Stimulated activated CD8-positive, alpha-beta memory T cell treated with anti-CD3 and anti-CD28 coated beads, Interleukin-12 subunit alpha, Interleukin-12 subunit beta, amount 100 ng/mL, for 1 hour (primary cell): ENCODE measurements at places on chromosomes 4 and X.

GRCh38 chr4:89915937-89916336 lies 21.3 kb downstream of the MMRN1 start:
- DNase-seq = no peak

DNA sequence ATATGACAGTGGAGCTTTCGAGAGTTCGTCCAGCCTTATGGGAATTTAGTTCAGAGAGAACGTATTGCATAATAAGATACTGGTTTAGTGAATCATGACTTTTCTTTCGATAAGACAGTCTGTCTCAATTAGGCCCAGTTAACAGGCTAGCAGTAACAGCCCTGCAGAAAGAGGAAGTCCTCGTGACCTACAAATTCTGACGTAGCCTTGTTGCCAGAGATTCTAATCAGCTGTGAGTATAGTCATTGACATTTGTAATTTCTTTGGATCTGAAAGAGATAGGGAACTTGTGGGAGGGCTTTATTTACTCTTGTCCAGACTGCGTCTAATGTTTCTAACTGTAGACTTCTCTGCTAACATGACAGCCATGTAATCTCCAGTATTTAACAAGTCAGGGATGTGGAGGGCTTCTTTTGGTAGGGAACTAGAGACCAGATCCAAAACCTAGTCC lies 15.8 kb downstream of the ART3 start:
- DNase-seq = no peak

DNA sequence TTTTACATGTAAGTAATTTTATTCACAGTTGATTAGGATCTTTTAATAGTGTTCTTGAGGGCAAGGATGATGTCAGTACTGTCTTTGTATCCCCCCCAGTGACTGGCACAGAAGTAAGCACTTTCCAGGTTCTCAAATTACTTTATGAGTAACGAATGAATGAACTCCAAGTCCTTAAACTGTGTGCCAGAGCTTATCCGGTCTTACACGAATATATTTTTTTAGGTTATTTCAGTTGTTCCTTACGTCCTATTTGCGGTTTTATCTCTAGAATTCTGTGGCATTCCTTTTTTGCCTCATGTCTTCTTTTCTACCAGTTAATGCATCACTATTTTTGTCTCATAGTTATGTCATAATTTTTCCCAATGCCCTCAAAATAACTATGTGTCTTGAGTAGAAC lies 106.9 kb upstream of the MID1IP1 start:
- no peak for DNase-seq

- no peak for DNase-seq
Measured at GRCh38 chrX:130418740-130419139, 17.0 kb downstream of the RBMX2 start.

- DNase-seq = no peak
Measured at GRCh38 chr4:138177278-138177968, 64.7 kb downstream of the SLC7A11 start.

DNA sequence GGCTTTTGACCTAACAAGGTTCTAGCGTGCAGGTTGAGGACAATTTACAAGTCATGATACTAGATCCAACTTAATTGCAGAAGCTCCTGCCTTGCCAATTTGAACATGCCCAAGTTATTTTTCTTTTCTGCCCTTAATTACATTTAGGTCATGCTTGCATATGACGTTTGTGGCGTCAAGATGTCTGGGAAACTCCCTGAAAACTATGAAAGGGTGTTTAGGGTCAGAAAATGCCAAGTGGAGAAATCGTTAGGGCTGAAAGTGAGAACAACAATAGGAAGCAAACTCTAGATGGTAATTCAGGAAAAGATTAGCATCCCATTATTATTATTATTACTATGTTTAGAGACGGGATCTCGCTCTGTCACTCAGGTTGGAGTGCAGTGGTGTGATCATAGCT lies 38.2 kb upstream of the PLAC8 start:
- no peak for DNase-seq

DNA sequence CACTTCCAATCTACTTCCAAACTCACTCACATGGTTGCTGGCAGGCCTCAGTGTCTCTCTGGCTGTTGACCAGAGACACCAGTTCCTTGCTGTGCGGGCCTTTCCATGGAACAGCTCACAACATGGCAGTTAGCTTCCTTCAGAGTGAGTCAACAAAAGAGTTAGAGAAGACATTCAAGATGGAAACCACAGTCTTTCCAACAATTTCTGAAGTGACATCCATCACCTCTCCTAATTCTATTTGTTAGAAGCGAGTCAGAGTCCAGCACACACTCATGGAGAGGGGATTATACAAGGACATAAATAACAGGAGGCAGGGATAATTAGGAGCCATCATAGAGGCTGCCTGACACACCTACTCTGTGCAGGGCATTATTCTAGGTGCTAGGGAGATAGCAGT lies 62.5 kb upstream of the TMEM164 start:
- no peak for DNase-seq

DNA sequence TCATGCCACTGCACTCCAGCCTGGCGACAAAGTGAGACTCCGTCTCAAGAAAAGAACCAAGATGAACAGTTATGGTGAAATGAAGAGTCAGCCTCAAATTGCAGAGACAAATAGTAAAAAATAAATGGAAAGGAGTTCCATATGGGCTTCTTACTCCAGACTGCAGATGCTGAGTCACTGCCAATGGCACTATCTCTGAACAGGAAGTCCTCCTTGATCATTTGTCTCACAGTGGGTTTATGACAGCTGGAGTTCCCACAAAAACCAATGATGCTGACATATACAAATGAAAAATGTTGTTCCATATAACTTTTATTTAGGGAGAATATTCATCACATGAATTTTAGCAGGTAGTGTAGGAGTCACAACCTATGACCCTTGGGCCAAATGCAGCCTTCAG lies 631.6 kb downstream of the PCDH18 start:
- DNase-seq = no peak

DNA sequence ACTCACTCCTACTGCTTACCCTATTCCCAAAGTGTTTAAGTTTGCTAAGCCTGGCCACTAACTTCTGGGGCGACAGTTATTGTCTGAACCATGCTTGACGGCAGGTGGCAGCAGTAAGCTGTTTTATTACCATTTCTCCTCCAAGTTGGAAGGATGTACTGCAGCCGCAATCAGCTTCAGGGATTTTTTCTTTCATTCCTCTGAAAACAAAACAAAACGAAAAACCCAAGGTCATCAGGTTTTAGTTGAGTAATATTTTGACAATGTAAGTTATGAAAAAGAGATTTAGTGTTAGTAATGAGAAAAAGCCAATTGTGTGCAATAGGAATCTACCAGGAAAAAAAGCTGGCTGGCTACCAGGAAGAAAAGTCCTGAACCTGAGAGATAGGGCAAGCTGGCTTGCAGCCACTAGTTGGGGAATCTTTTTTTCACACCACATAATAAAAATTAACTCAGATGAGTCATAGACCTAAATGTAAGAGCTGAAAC lies 13.2 kb upstream of the RAB9B start:
- DNase-seq = peak; percentile 18

GRCh38 chr4:113157086-113157857 lies 107.8 kb downstream of the ANK2 start:
- DNase-seq = no peak

- no peak for DNase-seq
Measured at GRCh38 chr4:76784237-76784636, 113.7 kb downstream of the SOWAHB start.

DNA sequence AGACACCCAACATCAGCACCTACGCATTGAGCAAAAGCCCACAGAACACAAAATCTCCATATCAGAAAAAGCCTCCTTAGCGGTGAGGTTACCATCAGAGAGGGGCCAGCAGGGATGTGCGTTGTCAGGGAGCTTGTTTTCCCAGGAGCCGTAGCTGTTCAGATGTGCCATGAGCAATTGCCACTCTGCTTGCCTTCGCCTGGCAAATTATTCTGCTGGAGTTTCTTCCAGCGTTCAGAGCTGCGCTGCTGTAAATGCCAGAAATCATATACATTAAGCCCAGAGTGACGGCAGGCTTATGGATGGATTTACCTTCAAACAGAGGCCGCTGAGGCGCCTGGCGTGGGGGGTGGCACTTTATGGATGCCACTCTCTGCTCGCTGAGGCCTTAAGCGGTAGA lies 632.3 kb downstream of the BCOR start:
- DNase-seq = no peak

GRCh38 chr4:161522031-161522430 lies 641.8 kb downstream of the FSTL5 start:
- no peak for DNase-seq

DNA sequence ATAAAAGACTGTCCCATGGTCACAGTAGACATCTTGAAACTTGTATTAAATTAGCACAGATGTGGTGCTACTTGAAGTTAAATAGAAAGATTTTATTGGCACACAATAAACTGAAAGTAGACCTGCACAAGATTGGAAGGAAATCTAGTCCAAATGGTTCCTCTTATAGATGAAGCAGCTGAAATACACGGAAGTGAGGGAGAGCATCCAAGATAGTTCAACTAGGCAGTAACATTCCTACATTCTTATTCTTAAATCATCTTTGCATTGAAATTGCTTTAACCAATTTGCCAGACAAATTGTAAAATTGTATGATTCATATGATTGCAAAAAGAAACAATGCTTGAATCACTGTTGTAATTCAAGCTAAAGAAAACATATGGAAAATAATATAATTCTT lies 87.6 kb upstream of the VCX3B start:
- no peak for DNase-seq

- no peak for DNase-seq
Measured at GRCh38 chr4:22707390-22707789, 14.7 kb downstream of the GBA3 start.

DNA sequence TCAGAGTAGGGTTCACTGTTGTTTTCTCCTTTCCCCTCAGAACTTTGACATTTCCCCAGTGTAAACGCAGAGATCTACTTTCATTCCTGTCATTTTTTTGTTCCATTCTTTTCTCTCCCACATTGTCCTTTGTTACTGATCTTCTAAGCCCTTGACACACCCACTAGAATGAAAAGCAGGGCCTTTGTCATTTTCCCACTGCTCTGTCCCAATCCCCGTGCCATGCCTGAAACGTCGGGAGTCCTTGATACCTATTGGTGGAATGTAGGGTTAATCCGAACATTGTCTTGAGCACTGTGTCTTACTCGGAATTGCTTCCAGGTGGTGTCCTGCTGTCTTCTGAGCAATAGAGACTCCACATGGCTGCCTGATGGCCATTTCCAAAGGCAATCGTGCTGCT lies 887.1 kb upstream of the FRG1 start:
- no peak for DNase-seq

GRCh38 chr4:11497972-11498371 lies 69.3 kb upstream of the HS3ST1 start:
- no peak for DNase-seq

DNA sequence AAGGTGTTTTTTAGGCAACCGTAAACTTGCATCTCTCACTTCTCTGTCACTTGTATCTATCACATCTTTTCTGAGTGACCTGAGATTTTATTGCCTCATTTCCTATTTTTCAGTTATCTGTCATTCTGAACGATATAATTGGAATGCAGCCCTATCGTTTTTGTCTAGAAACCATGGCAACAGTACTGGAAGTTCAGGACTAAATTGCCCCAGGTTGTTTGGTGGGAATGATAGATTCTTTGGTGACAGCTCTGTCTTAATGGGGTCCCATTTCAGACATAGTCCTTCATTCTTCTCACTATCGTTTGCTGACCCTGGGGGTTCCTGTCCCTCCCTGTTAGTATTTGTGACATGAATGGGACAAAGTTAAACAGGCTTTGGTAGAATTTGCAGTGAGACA lies 267.7 kb upstream of the GALNT7 start:
- DNase-seq = no peak

DNA sequence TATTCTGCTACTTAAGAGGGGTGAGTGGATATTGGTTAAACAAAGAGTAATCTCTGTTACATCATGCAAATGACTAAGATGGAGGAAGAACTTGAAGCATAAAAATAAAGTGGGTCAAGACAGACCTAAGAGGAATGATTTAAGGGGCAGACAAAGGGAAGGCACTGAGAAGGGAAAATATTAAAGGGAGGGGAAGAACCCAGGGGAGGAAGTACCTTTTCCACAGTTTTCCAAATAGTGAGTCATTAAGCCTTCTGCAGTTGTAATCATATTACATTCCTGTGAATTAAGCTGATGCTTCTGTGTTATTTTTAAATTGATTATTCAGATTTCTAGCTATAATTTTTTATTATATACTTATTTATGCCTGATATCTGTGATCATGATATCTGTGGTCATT lies 253.3 kb downstream of the CENPC start:
- no peak for DNase-seq

DNA sequence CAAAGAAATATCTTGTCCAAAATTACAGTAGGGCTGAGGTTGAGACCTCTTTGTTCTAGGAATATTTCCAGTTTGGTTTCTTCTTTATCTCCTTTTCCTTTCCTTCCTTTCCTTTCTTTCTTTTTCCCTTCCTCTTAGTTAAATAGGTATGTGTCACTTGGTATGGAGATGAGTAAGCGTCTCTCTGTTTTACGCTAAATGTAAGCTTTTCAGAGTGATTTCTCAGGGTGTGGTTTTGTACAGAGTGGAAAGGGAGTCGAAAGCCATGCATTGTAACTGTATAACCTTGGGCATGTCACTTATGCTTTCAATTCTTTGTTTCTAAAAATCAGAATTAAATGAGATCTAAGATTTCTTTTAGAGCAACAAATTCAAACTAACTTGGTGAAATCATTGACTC lies 54.8 kb downstream of the TLL1 start:
- DNase-seq = no peak

DNA sequence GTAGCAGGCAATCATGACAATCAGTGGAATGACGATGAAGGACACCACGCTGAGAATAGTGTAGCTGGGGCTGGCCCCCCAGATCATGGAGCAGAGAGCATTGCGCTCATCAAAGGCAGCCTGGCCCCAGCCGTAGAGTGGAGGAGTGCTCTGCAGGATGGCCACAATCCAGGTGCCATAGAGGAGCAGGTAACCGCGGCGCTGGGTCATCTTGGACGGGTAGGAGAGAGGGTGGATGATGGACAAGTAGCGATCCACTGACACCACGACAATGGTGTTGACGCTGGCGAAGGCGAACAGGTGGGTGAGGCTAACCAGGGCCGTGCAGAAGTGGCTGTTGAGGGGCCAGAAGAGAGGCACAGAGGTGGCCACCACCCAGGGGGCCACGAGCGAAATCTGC lies 2.8 kb downstream of the GPR101 start:
- no peak for DNase-seq

- no peak for DNase-seq
Measured at GRCh38 chr4:32661229-32661628, 1941.1 kb downstream of the PCDH7 start.

DNA sequence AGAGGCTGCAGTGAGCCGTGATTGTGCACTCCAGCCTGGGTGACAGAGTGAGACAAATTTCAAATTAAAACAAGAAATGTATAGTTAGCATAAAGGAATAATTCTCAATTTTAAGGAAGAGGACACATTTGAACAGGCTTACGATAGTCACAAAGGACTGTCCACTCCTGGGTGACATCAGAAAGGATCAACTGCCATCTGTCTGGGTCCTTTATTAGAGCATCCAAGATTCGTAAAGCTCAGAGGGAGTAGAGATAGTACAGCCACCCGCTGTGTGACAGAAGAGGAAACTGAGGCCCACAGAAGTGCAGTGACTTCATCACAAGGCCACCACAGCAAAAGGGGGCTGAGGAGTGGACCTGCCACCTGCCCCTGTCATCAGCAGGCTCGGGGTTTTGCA lies 149.3 kb upstream of the RBPJ start:
- DNase-seq = no peak

- no peak for DNase-seq
Measured at GRCh38 chrX:118216087-118216486, 99.5 kb upstream of the KLHL13 start.

GRCh38 chr4:39714166-39714565 lies 16.2 kb downstream of the UBE2K start:
- DNase-seq = no peak

- no peak for DNase-seq
Measured at GRCh38 chr4:163988865-163989264, 494.4 kb downstream of the TMA16 start.

GRCh38 chr4:108432418-108432817 lies 188.0 kb upstream of the RPL34 start:
- no peak for DNase-seq
